OCI-LY7 (cell line): ENCODE measurements at places on chromosomes 6 and 20. TPM values are rescaled to one million over a fixed set of nuclear protein-coding genes. Genes with fewer than 3 reads are reported as not detected.

GRCh38 chr20:9912858-9913434, 74.1 kb upstream of the PAK5 start:
- peak; percentile 34 for DNase-seq

- DNase-seq, result no peak
Observed at GRCh38 chr6:152261179-152261578, 376.0 kb downstream of the SYNE1 start.

GRCh38 chr6:162403031-162403430, 324.5 kb downstream of the PRKN start:
- DNase-seq, result no peak

GRCh38 chr6:29507319-29507718, 19.6 kb upstream of the MAS1L start:
- no peak for DNase-seq

DNA sequence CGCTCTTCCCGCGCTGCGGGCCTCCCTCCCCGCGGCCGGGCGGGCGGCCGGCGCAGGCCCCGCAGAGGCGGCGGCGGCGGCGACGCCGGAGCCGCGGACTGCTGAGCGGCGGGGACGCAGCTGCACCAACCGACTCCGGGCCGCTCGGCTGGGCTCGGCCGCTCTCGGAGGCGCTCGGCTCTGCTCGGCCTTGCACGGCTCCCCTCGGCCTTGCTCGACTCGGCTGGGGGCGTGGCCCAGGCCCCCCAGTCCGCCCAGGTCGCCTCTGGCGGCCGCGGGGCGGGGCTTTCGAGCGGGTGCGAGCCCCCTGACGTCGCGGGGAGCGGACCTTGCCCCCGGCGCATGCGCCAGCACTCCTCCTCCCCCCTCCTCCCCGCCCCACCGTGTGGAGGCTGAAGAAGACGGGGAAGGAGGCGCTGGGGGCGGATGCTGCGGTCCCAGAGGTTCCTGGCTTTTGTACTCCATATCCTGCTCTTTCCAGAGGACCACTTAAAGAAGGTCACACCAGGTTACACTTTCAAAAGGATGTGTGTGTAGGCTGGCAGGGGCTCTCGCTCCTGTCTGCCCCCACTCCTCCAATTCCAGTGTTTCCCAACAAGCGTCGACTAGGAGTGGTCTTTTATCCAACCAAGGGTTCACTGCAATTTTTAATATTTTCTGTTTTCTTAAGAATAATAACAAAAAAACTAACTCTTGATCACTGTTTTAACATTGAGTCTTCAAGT, at the start of gene ZHX3:
TSS of gene ZHX3 (minus strand) at position 186 of the 725 bp plus-strand sequence. CDS start 112,815 bp downstream, outside the sequence.
- peak; percentile 99 for DNase-seq

- no peak for DNase-seq
Observed at GRCh38 chr6:15804164-15805154, 141.6 kb upstream of the DTNBP1 start.

GRCh38 chr20:60058879-60059278, 100.7 kb downstream of the CDH26 start:
- DNase-seq, result no peak

DNA sequence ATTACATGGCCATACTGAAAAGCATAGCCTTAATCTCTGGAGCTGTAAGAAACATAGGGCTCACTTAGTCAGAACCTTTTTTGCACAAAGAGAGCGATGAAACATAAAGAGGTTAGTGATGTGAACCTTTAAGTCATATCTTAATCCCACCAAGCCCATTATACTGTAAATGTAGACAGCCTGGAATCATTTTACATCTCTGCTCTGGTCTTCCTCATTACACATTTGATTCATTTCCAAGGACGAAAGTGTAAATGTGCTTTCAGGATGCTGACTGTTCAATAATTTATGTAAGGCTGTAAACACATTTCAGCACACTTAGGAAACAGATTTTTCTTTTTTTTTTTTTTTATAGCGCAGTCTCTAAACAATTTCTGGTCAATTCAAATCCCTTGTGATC, 131.3 kb upstream of the B3GAT2 start:
- DNase-seq, result no peak

- no peak for DNase-seq
Observed at GRCh38 chr6:77466055-77466450, 2.8 kb upstream of the HTR1B start.

DNA sequence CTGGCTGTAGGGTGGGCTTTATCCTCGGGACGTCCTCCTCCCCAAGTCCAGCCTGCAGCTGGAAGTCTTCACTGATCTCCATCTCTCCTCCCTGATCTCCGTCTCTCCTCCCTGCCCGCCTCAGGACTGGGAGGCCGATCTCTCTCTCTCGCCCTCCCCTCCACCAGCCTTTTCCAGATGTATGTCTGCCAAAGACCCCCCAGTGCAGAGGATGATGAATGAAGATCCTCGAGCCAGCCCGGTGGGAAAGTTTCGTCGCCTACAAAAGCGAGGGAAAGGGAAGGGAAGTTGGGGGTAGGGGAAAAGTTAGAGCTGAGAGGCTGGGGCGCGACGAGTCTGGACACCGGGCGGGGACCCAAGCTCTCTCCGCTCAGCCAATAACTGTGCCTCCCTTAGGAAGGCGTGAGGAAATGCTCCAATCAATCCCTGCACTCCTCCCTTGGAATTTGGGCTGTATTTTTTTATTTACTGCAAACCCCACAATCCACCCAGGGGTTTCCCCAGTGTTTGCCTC, 595 bp upstream of the SRF start:
- DNase-seq, result no peak

DNA sequence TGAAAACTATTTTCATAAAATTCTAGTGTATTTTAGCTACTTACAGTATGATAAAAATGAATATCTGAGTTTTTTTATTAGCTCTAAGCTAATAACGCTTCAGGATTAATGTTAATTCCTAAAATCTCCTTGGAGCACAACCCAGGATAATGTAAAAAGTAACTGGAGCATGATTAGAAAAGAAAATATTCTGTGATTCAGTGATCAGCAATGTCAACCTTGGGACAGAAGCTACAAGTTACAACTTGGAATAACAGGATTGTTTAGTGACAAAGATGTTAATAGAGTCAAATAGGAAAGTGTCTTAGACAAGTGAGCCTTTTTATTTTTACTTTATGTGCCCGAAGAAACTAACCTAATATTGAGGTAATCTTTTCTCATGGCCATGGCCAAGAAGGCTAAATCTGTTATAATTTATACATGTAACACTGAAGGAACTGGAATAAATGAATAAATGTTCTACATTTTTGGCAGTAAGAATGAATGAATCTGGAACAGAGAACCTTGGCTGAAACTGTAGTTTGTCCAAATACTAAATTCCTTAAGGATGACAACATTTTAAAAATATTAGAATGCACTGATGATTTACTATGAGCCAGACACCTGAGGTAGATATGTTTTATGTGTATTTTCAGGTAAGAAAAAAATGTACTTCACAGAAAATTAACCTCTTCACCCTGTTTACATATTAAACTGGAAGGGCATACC, 994.0 kb downstream of the GRIK2 start:
- no peak for DNase-seq

- no peak for DNase-seq
Observed at GRCh38 chr6:111418971-111419693, 63.9 kb downstream of the REV3L start.

GRCh38 chr6:22221630-22222029, 75.2 kb downstream of the PRL start:
- no peak for DNase-seq

DNA sequence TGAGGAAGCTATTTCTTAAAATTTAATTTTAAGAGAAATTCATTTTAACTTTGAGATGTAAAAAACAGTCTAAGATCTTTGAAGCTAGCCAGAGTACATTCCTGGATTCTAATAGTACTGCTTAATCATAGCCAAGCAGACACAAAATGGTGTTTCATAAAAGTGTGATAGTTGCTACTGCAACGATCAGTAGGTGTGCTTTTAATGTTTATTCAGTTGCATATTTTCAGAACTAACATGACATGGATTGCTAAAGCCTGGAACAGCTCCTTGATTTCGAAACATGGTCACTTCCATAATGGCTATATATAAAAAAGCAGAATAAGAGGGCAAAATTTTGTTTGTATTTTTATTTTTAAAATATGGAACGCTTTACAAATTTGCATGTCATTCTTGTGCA, 35.5 kb downstream of the SESN1 start:
- DNase-seq, result no peak

DNA sequence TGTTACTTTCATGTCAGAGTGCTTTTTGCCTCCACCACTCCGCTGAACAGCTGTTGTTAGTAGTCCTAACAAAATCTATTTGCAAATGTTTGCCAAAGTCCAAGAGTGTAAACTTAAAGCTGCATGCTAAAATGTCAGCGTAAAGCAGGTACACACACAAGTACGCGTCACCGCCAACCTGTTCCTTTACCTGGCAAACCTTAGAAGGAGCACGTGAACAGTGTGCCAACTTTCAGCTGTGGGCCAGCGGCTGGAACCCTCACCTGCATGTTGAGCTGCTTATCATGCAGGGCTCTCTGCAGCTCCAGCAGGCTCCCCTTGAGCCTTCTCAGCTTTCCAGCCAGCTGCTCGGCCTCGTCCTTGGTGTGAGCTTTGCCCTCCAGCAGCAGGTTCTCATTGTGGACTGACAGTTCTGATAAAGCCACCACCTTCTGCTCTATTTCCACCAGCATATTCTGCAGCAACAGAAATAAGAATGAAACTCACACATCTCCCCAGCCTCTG, 359.3 kb downstream of the SYNE1 start:
- DNase-seq, result no peak

DNA sequence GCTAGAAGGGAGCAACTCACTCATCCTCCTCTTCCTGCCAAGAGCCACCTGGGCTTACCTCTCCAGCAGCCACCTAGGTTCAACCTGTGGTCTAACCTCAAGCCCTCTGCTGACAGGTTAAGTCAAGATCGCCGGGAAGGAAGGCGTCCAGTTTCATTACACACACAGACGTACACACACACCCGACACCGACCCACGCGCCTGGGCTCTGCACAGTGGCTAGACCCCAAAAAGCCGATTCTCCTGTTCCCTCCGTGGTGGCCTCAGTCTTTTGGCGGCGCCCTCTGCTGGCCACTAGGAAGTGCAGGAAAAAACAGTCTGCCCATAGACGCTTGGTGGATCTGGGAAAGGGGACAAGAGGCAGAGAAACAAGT, 52.8 kb downstream of the MRPL14 start:
- DNase-seq, result peak; percentile 88

- DNase-seq, result no peak
Observed at GRCh38 chr20:63363013-63363957, 2.1 kb upstream of the CHRNA4 start.

Gene CTSZ
- total RNA-seq, result 81.5 and 114 TPM in 2 replicates

Gene UBE2C
- total RNA-seq, result 222 and 255 TPM in 2 replicates

Gene TTK
- 46.0 and 51.9 TPM in 2 replicates for total RNA-seq

Gene AFDN
- 68.8 and 71.6 TPM in 2 replicates for total RNA-seq

Gene RUNX2
- 0.13 and 0.27 TPM in 2 replicates for total RNA-seq

Gene ADGRF1
- not detected in 2 replicates for total RNA-seq

Gene MAS1
- not detected in 2 replicates for total RNA-seq

Gene ID4
- total RNA-seq, result 1.6 and 2.5 TPM in 2 replicates

Gene PGBD1
- total RNA-seq, result 1.6 and 1.9 TPM in 2 replicates

Gene SOBP
- 29.4 and 31.3 TPM in 2 replicates for total RNA-seq

Gene FOXS1
- total RNA-seq, result not detected in 2 replicates

Gene SEL1L2
- total RNA-seq, result not detected in 2 replicates

Gene RTF2
- total RNA-seq, result 68.2 and 72.7 TPM in 2 replicates

Gene PLN
- total RNA-seq, result not detected in 2 replicates

Gene DDO
- not detected in 2 replicates for total RNA-seq
